ENCODE measurements at places on chromosomes 6 and 20.

GRCh38 chr20:34271956-34272355 lies 30.7 kb downstream of the ASIP start:
- no peak for DNase-seq

GRCh38 chr6:130622142-130622541 lies 205.1 kb upstream of the SMLR1 start:
- no peak for DNase-seq

- DNase-seq = no peak
These were observed 3.4 kb downstream of the BNIP5 start for GRCh38 chr6:36333171-36333895.

DNA sequence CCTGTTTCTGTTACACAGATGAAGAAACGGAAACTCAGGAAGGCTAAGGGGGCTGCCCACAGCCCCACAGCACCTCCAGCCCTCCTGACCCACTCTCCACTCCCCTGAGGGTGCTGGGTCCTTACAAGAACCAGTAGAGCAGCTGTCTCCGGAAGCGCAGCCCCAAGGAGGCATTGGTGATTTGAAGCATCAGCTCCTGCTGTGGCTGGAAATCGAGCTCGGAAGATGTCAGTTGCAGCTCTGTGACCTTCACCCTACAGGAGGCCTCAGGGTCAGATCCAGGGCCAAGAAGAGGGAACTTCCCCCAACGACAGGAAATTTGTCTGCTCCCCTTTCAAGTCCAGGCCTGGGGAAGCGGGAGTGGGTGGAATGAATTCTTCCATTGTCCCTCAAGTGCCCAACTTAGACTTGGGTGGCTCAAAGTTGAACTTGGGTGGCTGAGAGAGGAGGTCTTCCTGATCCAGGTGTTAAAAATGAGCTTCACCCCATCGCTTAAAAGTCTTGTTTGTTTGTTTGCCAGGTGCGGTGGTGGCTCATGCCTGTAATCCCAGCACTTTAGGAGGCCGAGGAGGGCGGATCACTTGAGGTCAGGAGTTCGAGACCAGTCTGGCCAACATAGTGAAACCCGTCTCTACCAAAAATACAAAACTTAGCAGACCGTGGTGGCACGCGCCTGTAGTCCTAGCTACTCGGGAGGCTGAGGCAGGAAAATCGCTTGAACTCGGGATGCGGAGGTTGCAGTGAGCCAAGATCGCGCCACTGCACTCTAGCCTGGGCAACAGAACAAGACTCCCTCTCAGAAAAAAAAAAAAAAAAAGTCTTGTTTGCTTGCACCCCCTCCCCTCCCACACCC lies 1.9 kb downstream of the PLTP start:
- no peak for DNase-seq

GRCh38 chr6:133241086-133241900 lies at the start of gene EYA4:
EYA4 (plus strand) TSS chr6:133241357; CDS start chr6:133274781, 33,424 bp downstream.
- DNase-seq = no peak

- no peak for DNase-seq
These were observed 118.0 kb downstream of the OPRM1 start for GRCh38 chr6:154157082-154157481.

GRCh38 chr6:107563694-107564588 lies 74.0 kb downstream of the SOBP start:
- no peak for DNase-seq

Measured in KBM-7 (cell line).